ENCODE measurements at places on chromosomes 16 and 17.

DNA sequence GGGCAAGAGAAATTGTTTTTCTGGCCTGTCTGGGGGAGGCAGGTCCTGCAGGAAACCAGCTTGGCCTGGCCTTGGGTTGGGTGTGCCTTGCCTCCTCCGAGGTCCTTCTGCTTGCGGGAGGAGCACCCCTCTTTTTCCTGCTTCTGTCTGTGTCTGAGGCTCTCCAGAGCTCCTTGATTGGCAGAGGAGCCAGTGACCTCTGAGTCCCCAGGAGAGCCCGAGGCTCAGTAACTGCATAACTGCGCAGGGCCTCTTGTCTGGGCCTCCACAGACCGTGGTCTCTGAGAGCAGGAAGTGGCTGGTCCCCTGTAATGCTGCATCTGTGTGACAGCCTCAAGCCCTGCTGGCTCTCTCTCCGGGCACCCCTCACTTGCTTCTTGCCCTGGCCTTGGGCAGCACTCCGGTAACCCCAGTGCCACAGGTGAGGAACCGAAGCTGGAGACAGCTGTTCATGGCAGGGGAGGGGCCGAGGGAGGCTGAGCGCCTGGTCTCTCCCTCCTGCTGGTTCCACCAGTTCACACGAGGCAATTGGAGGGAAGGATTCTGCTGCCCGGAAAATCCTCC, 1.6 kb downstream of the CAPN15 start:
- no peak for DNase-seq

- DNase-seq = no peak
Measured at GRCh38 chr16:15575293-15576049, 67.5 kb downstream of the MARF1 start.

GRCh38 chr17:77422104-77422747, 281.5 kb downstream of the SEC14L1 start:
- no peak for DNase-seq

DNA sequence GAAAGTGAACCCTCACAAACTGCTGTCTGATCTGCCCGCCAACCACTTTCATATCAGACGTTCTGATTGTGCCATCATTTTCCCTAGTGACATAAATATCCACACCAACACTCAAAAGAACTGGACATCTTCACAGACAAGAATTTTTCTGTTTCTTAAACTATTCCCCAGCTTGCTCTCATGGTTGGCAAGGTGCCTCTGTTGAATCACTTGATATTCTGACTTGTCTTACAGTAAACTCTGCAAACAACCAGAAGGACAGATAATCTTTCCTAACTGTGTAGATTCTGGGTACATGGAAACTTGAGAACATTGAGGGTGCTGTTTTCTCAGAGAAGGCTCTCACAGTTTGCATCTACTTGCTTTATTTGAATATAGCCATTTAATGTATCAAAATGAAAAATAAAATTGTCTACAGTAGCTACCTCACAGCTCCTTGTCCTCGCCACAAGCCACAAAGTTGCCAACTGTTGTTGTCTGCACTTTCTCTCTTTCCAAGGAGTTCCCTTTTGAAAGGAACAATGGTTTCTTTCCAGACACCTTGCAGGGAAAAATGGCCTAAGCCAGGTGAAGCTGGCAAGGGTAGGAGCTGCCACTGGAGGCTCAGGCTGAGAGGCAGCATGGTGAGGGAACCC, 46.0 kb upstream of the ADAMTS18 start:
- DNase-seq = no peak

GRCh38 chr16:79287424-79287917, 313.1 kb downstream of the MAF start:
- no peak for DNase-seq

GRCh38 chr16:22633799-22634198, 123.1 kb downstream of the NPIPB5 start:
- DNase-seq = peak; percentile 22

DNA sequence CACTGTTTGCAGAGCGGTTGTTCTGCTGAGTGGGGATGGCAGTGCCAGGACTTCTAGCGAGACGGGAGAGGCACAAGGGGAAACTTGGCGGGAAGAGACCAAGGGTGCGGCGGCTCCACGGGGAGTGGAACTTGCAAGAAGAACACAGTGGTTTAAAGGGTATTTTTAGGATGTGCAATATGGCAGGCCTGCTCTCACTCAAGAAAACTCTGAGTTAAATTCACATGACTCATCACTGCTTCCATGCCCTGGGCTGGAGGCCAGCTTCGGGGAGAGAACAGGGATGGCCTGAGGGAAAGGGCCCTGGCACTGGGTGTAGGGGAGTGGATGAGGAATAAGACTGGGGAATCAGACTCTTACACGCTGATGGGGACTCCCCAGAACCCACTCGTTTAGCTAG, 13.3 kb upstream of the CD300LD start:
- no peak for DNase-seq

GRCh38 chr16:21239646-21240045, 6.1 kb downstream of the ANKS4B start:
- no peak for DNase-seq

- no peak for DNase-seq
Measured at GRCh38 chr17:17677299-17678040, 3.8 kb upstream of the RAI1 start.

DNA sequence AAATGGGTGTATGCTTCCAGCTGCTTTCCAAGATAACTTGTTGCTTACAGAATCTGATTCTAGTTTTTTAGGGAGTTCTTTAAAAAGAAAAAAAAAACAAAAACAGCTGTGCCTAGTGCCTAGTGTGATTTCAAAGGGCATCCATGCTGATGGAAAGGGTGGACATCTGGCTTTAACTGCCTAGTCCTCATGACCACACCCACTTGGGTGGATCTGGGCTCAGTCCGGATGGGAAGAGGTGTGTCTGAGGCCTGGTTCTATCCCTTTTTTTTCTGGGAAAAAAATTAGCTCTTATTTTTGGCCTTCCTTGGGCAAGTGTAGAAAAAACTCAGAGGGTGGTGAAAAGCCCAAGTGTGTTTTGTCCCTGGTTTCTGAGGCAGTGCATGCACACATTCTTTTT, 132.3 kb upstream of the CDH11 start:
- DNase-seq = no peak

DNA sequence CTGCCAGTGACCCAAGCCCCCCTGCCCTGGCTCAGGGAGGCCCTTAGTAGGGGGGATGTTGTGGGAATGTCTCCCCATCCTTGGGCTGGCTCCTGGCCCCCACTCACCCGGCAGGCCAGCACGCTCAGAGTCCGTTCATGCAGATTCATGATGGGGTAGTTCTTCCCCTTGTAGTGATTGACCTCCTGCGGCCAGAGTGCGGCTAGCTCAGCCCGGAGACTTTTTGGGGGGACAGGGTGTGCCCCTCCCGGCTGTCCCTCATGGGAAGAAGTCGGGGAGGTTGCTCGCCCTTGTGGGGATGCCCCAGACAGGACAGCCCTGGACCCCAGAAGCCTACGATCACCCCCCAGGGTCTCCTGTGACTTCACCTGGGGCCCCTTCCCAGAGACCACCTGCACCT, 4.0 kb downstream of the NPB start:
- DNase-seq = no peak

DNA sequence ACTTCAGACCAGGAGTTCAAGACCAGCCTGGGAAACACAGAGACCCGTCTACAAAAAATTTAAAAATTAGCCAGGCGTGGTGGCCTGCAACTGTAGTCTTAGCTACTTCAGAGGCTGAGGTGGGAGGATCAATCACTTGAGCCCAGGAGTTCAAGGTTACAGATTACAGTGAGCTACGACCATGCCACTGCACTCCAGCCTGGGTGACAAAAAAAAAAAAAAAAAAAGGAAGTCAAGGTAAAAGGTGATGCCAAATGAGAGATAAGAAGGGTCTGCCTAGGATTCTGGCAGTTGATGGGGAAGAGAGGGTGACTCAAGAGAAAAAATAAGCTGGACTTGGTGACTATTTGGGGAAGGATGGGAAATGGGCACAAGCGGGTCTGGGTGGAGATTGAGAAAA, 32.5 kb downstream of the MYO18A start:
- DNase-seq = no peak

- DNase-seq = no peak
Measured at GRCh38 chr17:81282876-81283275, 12.2 kb downstream of the SLC38A10 start.

GRCh38 chr16:11796227-11797165, 562 bp downstream of the ZC3H7A start:
- peak; percentile 43 for DNase-seq

- DNase-seq = no peak
Measured at GRCh38 chr17:57551321-57552079, 193.6 kb downstream of the CCDC182 start.

DNA sequence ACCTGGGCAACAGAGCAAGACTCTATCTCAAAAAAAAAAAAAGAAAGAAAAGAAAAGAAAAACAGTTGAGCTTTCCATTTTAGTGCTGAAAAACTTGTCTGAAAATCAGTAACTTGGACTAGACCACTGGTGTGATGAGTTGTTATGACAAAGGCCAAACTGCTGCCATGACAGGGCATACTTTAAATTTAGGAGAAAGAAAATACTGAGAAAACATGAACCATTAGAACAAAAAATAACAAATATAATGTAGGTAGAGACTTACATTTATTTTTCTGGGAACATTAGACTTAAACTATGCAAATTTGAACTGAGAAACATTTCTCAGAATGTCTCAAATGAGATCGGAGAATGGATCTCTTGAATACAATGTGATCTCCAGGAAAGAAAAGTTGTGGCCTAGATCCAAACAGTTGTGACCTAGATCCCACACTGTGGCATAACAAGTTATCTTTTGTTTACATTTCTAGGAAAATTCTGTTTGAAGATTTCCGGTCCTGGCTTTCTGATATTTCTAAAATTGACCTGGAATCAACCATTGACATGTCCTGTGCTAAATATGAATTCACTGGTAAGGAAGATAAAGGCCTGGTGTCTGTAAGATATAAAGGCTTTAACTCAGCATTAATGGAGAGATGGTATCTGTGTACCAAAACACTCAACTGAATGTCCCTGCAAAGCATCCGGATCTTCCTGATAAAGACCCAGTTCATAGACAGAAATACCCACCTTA, 10.9 kb downstream of the OGFOD1 start:
- no peak for DNase-seq

All from Ammon's horn (tissue), 1 donor.